ENCODE measurements at places on chromosomes 5 and 9.

GRCh38 chr5:146765089-146765832 lies 113.3 kb downstream of the PPP2R2B start:
- DNase-seq = no peak

- no peak for DNase-seq
These were observed 336.7 kb downstream of the AGTPBP1 start for GRCh38 chr9:85404911-85405565.

DNA sequence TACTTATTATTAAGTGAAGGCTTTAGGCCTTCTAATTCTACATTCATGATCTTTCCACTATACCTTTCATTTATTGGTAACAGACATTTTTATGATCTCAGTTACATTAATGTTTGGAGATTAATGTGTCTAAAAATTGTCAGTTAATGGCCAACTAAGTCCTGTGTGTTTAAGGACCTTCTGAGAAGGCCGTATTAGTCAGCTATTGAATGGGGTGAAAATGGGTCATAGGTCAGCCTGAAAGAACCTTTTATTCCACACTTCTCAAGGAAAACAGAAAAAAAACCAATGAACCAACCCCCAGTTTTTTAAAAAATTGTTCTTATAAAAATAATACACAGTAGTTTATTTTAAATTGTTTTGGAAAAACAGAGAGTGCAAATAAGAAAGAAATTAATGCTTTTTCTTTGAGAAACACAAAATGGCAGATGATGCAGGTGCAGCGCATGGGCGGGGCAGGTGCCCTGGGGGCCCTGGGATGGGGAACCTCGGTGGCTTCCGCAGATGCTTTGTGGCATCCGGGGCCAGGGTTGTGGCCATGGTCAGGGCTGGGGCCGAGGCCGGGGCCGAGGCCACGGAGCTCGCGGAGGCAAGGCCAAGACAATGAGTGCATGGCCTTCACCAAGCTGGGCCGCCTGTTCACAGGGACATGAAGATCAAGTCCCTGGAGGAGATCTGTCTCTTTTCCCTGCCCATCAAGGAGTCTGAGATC lies 141.9 kb downstream of the SPATA31D1 start:
- no peak for DNase-seq

DNA sequence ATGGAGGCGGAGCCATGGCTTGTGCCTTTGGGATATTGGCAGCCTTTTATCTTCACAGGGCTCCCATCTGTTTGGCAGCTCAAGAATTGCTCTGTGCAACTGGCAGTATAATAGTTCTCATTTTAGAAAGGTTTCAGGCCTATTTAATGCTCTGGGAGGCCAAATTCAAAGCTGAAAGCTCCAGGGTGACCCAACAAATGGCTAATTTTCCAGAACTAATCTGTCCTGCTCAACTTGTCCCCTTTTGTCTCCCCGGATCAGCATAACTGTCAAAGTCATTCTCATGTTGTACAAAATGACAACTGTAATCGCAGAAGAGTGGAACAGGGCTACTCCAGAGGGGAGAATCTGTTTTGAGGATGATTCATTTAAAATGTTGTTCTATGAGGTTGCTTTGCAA lies 52.6 kb upstream of the CXCL14 start:
- no peak for DNase-seq

GRCh38 chr9:126833710-126834345 lies 26.6 kb upstream of the ZBTB34 start:
- DNase-seq = no peak

DNA sequence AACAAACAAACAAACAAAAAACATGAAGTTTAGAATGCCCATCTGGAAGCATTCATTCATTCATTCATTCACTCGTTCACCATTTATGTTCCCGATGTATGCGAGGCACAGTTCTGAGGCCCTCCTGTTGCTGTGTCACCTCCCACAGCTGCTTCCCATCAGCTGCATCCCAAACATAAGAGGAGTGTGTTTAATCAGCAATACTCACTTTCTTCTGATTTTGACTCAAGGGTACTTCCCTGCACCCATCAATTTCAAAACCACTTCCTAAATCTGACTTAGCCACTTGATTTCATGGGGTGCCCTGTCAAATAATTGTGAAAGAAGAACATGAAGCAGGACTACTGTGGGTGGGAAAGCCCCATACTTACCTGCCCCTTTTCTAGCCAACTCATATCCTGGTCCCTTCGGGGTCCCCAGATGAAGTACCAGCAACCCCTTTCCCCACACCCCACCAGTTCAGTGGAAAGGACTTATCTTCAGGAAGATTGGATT lies 128.0 kb upstream of the IL12B start:
- DNase-seq = no peak

DNA sequence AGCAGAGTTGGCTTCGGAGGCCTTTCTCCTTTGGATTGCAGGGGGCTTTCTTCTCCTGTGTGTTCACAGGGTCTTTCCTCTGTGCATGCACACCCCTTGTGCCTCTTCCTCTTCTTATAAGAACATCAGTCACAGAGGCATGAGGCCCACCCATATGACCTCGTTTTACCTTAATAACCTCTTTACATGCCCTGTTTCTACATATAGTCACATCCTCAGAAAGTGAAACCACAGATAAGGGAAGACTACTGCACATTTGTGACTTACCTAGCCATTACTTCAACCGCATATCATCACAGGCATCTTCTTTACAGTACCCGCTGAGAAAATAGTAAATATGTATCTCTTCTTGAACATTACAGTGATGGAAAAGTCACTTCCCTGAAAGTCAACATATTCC lies 204.9 kb upstream of the TARS1 start:
- DNase-seq = no peak

DNA sequence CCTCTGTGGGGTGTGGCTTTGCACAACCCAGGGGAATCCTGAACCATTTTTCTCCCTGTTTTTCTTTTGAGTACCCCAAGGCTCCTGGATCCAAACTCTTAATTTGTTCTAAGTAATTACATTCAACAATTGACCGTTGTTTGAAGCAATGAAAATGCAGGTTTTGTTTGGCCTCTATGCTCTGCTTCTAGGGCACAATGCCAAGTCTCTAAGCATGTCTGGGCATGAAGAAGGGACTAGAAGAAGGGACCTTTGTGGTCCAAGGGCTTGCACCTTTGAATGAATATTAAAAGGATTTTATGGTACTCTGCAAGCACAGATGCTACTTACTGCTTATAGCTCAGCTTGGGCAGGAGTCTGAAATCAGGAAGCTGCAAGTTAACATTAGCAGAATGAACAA lies 6.6 kb upstream of the ENC1 start:
- no peak for DNase-seq

DNA sequence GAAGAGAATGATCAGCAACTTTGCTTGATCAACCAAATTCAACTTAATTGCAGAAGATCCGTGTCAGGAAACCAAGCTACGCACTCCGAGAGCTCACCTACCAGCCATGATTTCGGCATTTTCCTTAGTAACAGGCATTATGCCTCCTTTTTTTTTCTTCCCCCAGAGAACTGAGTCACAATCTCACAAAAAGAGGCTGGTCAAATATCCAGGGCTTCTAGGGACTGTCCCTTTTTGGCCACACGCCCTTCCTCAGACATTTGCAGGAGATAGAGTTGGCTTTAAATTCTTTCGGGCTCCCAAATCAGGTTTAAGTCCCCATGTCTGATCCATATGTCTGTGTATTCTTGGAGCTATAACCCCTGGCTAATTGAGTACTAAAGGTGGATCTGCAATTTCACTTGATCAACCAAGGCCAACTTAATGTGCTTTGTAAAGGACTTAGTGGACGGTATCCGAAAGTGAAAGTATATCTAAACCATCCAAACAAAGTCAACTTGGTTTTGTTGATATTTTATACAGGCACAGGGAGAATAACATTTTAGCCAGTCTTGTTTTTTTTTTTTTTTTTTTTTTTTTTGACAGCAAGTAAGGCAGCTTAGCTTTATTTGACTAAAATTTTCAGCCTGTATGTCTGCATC lies 100.8 kb upstream of the TBCA start:
- DNase-seq = no peak

GRCh38 chr5:95725937-95726810 lies 5.0 kb upstream of the RHOBTB3 start:
- DNase-seq = no peak

GRCh38 chr5:138463419-138464007 lies 1.8 kb upstream of the EGR1 start:
- DNase-seq = no peak

DNA sequence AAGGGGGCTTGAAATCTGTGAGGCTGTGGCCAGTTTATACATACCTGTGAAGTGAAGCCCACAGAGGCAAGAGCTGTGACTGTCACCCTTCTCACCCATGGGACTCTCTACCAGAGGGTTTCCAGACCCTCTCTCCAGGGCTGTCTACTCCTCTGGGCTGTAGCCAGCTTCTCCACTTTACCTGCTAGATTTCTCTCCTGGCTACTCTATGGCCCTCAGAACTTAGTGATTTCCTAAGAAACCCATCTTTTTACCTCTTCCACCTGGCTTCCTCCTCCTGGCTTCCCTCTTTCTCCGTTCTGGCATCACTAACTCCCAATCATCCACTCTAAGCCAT lies 78.0 kb downstream of the SEC61B start:
- DNase-seq = no peak

DNA sequence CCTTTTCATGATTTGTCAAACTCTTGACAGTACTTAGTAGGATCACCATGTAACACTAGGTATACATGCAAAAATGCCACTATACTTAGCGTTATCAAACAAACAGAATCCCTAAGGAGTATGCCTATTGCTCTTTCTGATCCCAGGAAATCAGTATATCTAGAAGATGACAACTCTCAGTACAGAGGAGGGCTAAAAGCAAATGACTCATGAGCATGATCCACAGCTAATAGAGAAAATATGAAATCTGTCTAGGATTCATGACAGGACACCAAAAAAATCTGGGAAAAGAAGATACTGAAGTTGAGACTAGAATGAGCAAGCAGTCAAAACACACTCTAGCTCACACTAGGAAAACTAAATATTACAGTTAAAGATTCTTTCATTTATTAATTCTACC lies 89.2 kb downstream of the RAPGEF6 start:
- DNase-seq = no peak

DNA sequence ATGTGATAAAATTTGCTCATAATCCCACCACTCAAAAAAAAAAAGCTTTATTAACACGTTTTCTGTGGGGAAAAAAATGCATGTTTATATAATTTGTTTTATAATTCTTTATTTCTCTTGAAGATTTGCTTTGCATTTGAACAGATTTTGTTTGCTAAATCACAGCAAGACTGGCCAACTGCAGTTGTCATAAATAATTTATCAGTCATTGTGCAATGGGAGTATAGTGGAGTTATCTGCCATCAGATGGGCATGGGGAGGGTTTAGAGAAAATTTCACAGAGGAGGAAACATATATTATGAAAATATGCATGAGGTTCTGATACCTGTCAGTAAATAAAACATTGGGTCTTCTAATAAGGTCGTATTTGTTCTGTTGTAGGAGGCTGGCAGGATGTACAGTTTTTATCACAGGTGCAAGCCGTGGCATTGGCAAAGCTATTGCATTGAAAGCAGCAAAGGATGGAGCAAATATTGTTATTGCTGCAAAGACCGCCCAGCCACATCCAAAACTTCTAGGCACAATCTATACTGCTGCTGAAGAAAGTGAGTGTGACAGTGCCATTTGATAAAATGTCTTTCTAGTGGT lies 23.8 kb downstream of the HSDL2 start:
- DNase-seq = no peak

GRCh38 chr9:99103054-99103895 lies 1.6 kb upstream of the TGFBR1 start:
- DNase-seq = no peak

GRCh38 chr5:161446655-161447054 lies 99.9 kb downstream of the GABRB2 start:
- DNase-seq = no peak
